AG08396 (cell line): ENCODE measurements at places on chromosomes 5 and 9.

- no peak for DNase-seq
These were observed 18.9 kb upstream of the MGAT1 start for GRCh38 chr5:180821538-180821937.

GRCh38 chr5:8908055-8908683 lies 637.7 kb downstream of the SEMA5A start:
- peak; percentile 16 for DNase-seq

- DNase-seq, result no peak
These were observed 51.8 kb upstream of the FNIP1 start for GRCh38 chr5:131848662-131849061.

GRCh38 chr9:100759215-100759614 lies 181.3 kb downstream of the CAVIN4 start:
- DNase-seq, result no peak

DNA sequence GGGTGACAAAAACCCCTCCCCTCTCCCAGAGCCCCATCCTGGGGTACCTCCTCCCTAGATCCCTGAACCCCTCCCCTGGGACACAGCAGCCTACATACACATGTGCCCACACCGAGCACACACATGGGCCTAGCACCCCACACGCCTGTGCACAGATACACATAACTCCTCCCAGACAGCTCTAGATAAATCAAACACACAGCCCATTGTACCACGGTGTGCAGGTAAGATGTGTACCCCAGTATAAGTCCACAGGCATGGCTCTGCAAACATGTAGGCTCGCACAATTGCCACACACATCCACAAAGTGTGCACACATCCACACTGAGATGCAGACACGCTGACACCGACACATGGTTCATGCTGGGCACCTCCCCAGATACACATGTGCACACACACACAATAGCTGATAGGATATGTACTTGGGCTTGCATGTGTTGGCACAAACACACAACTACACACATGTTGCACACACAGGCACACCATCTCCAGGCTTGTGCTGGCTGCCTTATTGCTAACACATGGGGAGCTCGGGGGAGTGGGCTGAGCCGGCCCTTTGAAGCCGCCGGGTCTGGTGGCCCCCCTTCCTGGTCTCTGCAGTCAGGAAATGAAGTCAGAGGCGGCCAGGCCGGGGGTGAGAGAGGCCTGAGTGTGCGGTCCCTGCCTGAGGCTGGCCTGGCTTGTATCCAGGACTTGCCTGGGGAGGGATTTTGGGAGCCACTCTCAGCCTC lies 30.2 kb downstream of the GOLGA2 start:
- DNase-seq, result peak; percentile 72

DNA sequence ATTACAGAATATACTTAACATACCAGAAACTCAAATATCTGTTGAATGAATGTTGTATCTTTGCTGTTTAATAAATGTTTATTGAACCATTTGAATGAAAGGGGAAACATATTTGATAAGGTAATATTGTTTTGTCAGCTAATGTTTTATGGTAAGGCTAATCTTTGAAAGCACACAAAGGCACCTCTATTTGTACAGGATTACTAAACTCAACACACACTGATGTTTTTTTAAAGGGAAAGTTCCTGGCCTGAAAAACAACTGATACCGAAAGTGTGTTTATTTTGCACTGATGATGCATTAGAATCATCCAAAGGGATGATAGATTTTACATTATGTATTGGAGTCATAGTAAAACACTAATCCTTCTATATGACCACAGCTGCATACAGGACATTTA lies 82.5 kb downstream of the ADCY2 start:
- DNase-seq, result no peak

DNA sequence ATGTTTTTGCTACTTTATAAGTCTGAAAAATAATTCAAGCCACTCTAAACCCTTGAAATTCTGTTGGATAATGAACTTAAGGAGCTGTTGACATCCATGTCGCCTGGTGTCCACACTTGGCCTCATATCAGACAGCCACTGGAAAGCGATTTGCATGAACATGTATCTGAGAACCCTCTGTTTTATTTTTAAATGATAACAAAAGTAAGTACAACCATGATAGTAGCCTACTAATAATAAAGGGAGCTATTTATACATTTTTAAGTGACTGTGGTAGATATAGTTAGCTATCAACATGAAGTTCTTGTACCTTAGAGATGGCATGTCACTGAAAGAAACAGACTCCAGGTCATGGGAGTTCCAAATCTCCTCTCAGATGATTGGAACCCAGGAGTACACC lies 53.3 kb downstream of the PLCXD3 start:
- no peak for DNase-seq

- DNase-seq, result no peak
These were observed 48.4 kb upstream of the APC start for GRCh38 chr5:112689155-112689909.

GRCh38 chr5:134517553-134517952 lies 7.9 kb upstream of the JADE2 start:
- DNase-seq, result no peak

DNA sequence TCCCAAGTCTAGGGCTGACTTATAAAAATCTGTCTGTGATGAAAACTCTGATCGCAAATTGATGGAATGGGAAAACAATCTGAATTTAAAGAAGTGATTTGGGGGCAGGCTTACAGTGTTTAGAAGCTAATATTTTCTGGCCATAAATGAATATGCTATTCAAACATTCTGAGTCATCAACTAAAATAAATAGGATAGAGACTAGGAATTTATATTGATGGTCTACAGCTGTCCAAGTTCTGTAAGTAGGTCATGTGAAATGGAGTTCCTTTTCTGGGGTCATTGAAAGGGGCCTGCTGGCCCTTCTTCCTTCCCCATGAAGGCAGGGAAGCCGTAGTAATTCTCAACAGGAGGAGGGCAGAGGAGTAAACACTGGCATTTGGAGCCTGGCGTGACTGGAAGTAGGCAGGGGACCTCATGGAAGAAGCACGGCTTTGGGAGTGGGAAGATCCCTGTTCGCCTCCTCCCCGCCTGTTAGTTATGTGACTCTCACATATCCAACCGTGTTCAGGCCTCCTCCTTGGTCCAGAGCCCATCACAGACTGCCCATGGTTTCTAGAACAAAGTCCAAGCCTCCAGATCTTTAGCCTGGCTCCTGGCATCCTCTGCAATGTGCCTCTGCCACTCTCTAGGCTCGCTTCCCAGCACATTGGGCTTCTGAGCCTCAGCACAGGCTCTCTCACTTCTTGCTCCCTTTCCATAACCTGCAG lies 31.7 kb downstream of the ALG2 start:
- DNase-seq, result no peak

- DNase-seq, result no peak
These were observed 93.2 kb downstream of the LIX1 start for GRCh38 chr5:97049175-97049574.

- DNase-seq, result no peak
These were observed 60.0 kb upstream of the KLF9 start for GRCh38 chr9:70474413-70474812.

DNA sequence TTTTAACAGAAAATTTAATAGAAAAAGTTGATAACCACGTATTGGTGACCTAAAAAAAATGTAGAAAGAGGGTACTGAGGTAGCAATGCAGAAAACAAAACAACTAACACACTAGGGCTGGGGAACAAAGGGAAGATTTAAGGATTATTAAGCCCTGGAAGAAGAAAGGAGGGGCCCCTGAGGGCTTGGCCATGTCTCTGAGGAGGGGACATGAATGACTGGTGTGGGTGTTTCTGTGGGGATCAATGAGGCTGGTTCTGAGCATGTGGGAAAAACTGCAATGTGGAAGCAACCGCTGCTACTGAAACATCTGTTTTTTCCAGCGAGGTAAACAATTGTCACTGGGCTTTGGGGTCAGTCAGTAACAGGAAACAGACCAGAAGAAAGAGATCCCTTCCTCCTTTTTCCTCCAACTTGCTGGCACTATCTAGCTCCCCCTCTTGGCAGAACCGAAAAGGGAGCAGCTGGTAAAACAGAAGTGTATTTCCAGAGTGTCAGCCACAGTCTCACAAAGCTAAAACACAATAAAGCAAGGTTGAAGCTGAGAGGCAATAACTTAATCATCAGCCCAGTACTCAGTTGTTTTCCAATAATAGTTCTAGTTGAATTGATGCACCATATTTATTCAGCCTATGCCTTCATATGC lies 48.3 kb downstream of the ATPSCKMT start:
- no peak for DNase-seq

DNA sequence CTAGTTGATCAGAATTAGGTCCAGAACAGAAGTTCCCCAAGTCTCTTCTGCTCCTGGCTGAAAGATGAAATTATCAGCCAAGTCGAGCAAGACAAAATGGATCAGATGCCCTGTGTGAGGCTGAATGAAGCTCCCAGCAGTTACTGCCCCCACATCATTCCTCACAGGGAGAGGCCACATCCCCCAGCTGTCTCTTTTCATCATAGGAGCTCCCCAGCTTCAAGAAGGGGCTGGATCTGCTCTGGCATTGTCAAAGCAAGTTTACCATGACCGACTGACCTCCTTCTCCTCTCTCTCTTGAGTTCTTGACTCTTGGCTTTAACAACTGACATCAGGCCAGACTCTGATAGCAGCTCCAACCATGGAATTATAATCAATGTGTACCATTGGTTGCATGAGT lies 133.3 kb upstream of the RAD23B start:
- no peak for DNase-seq

DNA sequence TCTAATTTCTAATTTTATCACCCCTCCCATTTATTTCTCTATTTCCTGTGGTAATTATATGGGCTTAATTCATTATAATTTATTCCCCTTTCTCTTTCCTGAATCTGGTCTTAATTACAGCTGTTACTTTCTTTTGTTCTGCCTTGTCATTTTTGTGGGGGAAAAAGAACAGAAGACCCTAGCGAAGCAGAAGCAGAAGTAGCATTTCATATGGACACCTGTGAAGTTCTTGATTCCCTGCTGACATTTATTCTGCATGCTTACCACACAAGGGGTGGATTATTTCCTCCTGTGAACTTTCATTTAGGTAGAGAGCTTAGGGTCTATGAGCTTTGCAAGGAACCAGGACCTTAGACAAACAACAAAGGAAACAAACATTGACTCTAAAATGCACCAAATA lies 33.3 kb downstream of the GAPT start:
- DNase-seq, result no peak

DNA sequence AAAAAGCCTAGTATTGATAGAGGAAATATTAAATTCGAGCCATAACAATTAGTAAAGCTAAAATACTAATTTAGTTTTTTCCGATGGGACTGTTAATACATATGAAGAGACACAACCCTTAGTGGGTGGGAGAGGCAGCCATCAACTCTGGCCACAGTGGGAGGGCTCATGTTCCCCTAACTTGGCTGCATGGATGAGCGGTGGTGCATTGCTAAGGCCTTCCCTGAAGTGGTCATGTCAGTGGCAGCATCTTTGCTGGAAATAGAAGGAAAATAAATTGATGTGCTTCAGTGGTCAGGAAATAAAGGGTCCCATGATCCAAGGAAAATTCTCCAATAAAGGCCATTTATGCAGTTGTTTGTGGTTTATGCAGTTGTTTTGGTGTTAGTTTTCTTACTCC lies 33.9 kb upstream of the F2RL2 start:
- DNase-seq, result no peak

DNA sequence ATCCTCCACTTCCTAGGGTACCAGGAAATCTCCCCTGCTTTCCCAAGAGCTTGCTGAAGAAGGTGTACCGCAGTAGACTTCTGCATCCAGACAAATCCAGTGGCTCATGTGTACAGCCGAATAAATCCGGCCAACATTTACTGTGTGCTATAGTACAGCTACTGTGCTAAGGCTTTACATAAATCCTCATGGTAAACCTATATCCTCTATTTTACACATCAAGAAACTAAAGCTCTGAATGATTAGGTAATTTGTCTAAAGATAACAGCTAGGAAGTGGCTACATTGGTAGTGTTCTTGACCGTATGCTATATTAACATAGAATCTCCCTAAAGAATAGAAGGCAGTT lies 511 bp upstream of the WDR41 start:
- DNase-seq, result no peak

GRCh38 chr5:119353686-119354366 lies 2.0 kb upstream of the TNFAIP8 start:
- no peak for DNase-seq

- DNase-seq, result no peak
These were observed 278.3 kb downstream of the NR2F1-AS1 start for GRCh38 chr5:93302711-93303110.

GRCh38 chr5:68273717-68274409 lies 58.3 kb downstream of the PIK3R1 start:
- no peak for DNase-seq

GRCh38 chr9:21455320-21455719 lies 15.1 kb downstream of the IFNA1 start:
- DNase-seq, result peak; percentile 48

GRCh38 chr5:62371409-62371808 lies 32.3 kb downstream of the DIMT1 start:
- no peak for DNase-seq

- peak; percentile 21 for DNase-seq
These were observed 4.3 kb upstream of the DHFR start for GRCh38 chr5:80659106-80659505.

GRCh38 chr9:12712532-12712931 lies 19.3 kb downstream of the TYRP1 start:
- DNase-seq, result no peak

- no peak for DNase-seq
These were observed 25.0 kb upstream of the SLC12A7 start for GRCh38 chr5:1136814-1137213.

DNA sequence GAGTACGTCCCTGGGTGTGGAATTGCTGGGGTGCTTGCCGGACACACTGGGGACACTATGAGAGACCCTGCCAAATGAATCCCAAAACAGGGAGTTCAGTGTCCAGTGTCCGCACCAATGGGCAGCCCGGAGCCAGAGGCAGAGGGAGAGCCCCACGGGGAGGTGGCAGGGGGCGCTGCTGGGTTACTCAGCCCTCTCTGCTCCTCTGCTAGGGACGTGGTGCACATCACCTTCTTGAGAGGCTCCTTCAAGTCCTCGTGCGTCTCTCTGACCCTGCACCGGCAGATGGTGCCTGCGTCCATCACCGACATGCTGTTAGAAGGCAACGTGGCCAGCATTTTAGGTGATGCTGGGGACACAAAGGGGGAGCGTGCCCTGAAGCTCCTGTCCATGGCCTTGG lies 20.8 kb downstream of the STKLD1 start:
- DNase-seq, result peak; percentile 49

- DNase-seq, result no peak
These were observed 47.4 kb downstream of the IRX2 start for GRCh38 chr5:2704111-2704510.

- peak; percentile 81 for DNase-seq
These were observed 77.7 kb downstream of the ARSB start for GRCh38 chr5:78907255-78907891.

- DNase-seq, result no peak
These were observed 2.8 kb downstream of the ADRB2 start for GRCh38 chr5:148829248-148829594.
